ENCODE measurements at places on chromosomes 16 and 17.

DNA sequence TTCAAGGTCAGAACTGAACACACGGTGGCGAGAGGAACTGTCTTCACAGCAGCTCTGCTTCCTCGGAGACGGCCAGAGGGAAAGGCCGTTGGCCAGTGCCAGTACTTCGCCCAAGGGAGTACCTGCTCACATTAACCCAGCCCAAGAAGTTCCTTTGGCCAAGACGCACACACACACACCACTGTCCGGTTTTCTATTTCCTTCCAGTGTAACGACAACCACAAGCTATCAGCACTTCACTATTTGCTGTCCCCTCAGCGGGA is 744 bp upstream of the GGNBP2 start:
- peak overlapping the region; percentile 96 for H3K4me3 ChIP-seq
- H3K4me1 ChIP-seq = no peaks in the 10 kb centered on the region
- DNase-seq = peak; percentile 41
- no peaks in the 10 kb centered on the region for H3K27me3 ChIP-seq

GRCh38 chr17:18197535-18198194 is 14.0 kb downstream of the ALKBH5 start:
- H3K27me3 ChIP-seq = no peaks in the 10 kb centered on the region
- H3K4me3 ChIP-seq = no peak overlapping the region
- H3K4me1 ChIP-seq = peaks cover 7% of the 10 kb centered on the region
- peaks cover 35% of the 10 kb centered on the region for H3K36me3 ChIP-seq

DNA sequence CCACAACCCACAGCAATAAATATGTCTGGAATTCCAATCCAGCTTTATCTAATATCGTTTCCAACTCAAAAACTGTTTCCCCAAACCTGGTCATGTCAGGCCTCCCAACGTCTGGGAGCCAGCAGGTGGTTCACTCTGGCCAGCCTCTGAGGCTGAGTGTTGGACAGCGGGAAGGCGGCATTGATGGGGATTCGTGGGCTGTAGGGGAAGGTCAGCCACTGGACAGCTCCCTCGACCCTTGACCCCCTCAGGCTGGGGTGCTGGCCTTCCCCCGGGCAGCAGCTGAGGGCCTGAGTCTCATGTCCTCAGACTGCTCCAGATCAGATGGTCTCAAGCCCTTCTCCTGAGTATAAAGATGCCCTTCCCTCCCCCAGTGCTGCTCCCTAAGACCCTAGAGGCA is 50.2 kb downstream of the SDK2 start:
- H3K36me3 ChIP-seq = no peaks in the 10 kb centered on the region
- H3K27ac ChIP-seq = no peak overlapping the region
- H3K27me3 ChIP-seq = no peaks in the 10 kb centered on the region
- DNase-seq = no peak
- H3K4me3 ChIP-seq = no peak overlapping the region

DNA sequence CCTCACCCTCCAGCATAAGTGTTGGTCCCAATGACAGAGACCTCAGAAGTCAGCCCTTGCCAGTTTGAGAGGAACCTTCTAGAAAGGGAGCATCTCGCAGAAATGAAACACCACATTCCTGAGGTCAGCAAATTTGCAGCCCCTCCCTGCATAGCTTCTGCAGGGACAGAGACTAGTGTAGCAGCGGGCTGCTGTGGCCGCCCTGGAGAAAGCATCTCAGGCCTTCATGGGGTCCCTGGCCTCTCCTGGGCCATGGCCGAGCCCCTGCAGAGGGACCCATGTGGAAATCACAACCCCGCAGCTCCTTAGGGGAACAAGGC is 11.4 kb downstream of the HS3ST6 start:
- H3K4me3 ChIP-seq = no peak overlapping the region
- H3K36me3 ChIP-seq = no peaks in the 10 kb centered on the region
- H3K27ac ChIP-seq = no peak overlapping the region
- H3K27me3 ChIP-seq = no peaks in the 10 kb centered on the region

DNA sequence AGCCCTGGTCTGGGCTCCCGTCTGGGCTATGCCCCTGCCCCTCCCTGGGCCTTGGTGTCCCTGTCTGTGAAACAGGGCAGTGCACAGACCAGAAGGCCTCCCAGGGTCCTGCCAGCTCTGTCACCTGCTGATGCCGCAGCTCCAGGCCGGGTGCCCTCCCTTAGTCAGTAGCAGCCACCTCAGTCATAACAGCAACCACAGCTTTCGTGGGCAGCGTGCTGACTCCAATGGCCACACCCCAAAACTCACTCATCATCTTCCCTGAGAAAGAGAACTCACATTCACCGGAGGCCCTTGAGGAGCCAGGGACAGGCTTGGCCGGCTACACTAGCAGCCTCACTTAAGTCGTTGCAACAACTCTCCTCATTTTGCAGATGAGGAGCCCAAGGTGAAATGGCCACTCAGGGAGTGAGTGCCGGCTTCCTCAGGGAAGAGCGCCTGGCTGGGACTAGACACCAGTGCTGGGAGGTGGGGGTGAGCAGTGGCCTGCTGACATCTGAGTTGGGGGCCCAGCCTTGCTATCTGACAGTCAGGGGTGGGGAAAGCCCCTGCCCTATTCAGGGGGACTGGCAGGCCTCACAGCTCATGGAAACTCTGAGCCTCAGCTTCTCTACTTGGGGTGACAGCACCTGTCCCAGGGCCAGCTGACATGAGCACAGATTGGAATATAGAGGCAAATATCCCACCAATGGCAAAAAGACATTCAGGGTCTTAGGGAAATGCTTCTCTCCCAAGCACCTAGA is 22.6 kb downstream of the SLC5A10 start:
- DNase-seq = no peak
- H3K36me3 ChIP-seq = peaks cover 68% of the 10 kb centered on the region
- H3K4me3 ChIP-seq = no peak overlapping the region
- no peak overlapping the region for H3K27ac ChIP-seq
- H3K27me3 ChIP-seq = no peaks in the 10 kb centered on the region

GRCh38 chr17:9924735-9925191 is 19.7 kb upstream of the RCVRN start:
- no peak overlapping the region for H3K27ac ChIP-seq
- H3K4me1 ChIP-seq = no peaks in the 10 kb centered on the region
- peak; percentile 29 for DNase-seq

DNA sequence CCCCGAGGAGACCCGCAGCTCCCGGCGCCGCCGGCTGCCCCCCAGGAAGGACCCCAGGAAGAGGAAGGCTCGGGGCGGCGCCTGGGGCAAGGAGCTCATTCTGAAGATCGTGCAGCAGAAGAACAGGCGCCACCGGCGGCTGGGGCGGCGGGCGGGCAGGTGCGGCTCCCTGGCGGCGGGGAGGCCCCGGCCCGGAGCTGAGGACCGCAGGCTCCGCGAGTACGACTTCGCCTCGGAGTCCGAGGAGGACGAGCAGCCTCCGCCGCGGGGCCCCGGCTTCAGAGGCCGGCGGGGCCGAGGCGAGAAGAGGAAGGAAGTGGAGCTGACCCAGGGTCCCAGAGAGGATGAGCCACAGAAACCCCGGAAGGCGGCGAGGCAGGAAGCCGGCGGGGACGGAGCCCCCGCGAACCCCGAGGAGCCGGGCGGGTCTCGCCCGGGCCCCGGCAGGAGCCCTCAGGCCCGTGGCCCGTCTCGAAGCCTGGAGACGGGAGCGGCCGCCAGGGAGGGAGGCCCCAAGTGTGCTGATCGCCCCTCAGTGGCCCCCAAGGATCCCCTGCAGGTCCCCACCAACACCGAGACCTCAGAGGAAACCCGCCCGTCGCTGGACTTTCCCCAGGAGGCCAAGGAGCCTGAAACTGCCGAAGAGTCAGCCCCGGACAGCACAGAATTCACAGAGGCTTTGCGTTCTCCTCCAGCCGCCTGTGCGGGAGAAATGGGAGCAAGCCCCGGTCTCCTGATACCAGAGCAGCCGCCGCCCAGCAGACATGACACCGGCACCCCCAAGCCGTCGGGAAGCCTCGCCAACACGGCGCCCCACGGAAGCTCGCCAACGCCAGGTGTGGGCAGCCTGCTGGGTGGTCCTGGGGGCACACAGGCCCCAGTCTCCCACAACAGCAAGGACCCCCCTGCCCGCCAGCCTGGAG is 22.3 kb upstream of the ZFPM1 start:
- DNase-seq = no peak
- H3K36me3 ChIP-seq = no peaks in the 10 kb centered on the region
- peaks cover 3% of the 10 kb centered on the region for H3K27me3 ChIP-seq
- H3K4me3 ChIP-seq = no peak overlapping the region

DNA sequence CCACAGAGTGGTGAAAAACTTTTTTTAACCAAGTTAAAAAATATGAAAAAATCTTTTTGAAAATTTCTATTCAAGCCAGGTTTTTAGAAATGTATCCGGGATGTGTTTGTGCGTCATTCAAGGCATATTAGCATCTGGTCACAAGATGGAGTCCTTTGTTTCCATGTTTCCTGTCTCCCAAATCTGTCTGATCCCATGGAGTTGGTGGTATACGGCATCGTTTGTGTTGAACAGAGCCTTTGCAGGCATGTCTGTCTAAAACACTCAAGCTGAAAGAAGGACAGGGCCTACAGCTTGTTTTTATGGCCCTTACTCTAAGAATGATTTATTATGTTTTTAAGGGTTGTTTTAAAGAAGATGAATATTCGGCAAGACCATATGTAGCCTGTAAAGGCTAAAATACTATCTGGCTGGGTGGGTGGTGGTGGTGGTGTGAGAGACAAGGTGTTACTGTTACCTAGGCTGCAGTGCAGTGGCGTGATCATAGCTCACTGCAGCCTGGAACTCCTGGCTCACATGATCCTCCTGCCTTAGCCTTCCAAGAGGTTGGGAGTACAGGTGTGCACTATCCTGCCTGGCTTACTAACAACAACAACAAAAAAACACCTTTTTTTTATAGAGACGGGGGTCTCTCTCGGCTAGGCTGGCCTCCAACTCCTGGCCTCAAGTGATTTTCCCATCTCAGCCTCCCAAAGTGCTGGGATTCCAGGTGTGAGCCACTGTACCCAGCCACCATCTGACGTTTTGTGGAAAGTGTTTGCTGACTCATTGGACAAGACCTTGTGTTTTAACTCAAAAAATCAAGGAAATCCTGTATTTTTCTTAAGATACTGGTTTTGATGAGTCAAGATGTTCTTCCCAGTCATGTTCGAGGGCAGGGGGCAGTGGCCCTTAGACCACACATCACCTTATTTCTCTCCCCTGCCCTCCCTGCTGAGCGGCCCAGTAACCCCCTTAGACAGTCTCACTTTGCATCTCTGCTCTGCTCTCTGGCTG is 52.2 kb downstream of the NDE1 start:
- no peak overlapping the region for H3K4me3 ChIP-seq
- peak; percentile 69 for DNase-seq
- no peak overlapping the region for H3K27ac ChIP-seq

- no peak overlapping the region for H3K27ac ChIP-seq
- no peaks in the 10 kb centered on the region for H3K27me3 ChIP-seq
- H3K36me3 ChIP-seq = no peaks in the 10 kb centered on the region
- no peaks in the 10 kb centered on the region for H3K4me1 ChIP-seq
Measured at GRCh38 chr17:77862890-77863813, 95.4 kb upstream of the TNRC6C start.

DNA sequence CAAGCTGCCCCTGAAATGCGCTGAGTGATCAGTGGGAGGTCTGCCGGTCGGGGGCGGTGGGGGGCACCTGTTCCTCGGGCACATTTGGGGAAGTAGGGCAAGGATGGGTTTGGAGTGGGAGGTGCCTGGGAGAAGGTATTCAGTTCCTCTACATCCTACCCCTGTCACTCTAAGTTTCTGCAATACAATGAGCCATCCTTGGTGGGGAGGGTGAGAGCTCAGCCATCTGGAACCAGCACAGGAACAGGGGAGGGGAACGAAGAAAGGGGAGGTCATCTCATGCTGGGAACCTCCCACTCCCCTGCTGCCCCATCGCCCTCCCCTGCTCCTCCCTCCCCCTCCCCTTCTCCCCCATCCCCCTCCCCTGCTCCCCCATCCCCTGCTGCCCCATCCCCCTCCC is 4.2 kb downstream of the DPH1 start:
- H3K4me3 ChIP-seq = no peak overlapping the region
- DNase-seq = no peak
- H3K27ac ChIP-seq = no peak overlapping the region
- H3K36me3 ChIP-seq = peaks cover 12% of the 10 kb centered on the region
- H3K27me3 ChIP-seq = no peaks in the 10 kb centered on the region

DNA sequence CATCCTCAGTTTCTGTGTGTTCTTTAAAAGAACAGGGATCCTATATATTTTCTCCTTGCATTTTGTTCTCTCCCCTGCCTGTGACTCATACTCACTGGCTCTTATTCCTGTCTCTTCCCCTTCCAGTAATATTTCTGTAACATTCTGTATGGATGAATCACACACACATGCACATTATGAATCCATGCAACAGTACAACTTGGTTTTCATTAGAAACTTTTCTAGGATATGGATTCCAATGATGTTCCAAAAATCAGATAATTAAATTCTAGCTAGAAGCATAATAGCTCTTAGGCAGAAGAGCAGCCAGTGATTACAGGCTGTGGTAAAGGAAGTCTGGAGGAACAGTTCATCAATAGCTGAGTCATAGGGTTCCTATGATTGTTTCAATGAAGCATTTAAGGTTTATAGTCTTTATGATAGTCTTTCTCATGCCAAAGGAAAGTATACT is 119.6 kb upstream of the PMFBP1 start:
- peak overlapping the region; percentile 68 for H3K27ac ChIP-seq
- H3K4me3 ChIP-seq = no peak overlapping the region
- no peaks in the 10 kb centered on the region for H3K36me3 ChIP-seq
- H3K27me3 ChIP-seq = no peaks in the 10 kb centered on the region

GRCh38 chr17:78351449-78352006 is 8.3 kb downstream of the SOCS3 start:
- H3K36me3 ChIP-seq = no peaks in the 10 kb centered on the region
- peak; percentile 87 for DNase-seq

DNA sequence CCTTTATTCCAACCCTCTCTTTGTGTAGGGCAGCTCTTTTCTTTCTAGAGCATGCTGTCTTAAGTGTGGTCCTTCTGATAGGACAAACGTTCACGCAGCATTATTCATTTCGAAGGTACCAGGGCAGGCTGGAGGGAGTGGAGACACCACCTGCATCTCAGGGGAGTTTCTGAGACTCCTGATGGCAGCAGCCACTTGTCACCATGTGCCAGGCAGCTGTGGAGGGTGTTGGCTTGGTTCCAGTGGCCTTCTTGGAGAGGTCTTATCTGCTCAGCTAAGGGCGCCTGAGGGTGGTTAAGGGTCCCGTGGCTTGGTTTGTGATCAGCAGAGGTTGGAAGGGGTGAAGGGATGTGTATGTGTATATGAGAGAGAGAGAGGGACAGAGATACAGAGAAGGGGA is 257.1 kb upstream of the EEF2KMT start:
- DNase-seq = no peak
- H3K27ac ChIP-seq = no peak overlapping the region
- H3K27me3 ChIP-seq = no peaks in the 10 kb centered on the region
- no peak overlapping the region for H3K4me3 ChIP-seq
- no peaks in the 10 kb centered on the region for H3K4me1 ChIP-seq
